ENCODE measurements at places on chromosomes 6 and 20.

GRCh38 chr20:41609474-41609873 lies 8.7 kb downstream of the CHD6 start:
- DNase-seq = no peak

GRCh38 chr6:169812257-169812644 lies 60.8 kb downstream of the ERMARD start:
- DNase-seq = no peak

GRCh38 chr20:8357703-8358102 lies 225.6 kb downstream of the PLCB1 start:
- no peak for DNase-seq

DNA sequence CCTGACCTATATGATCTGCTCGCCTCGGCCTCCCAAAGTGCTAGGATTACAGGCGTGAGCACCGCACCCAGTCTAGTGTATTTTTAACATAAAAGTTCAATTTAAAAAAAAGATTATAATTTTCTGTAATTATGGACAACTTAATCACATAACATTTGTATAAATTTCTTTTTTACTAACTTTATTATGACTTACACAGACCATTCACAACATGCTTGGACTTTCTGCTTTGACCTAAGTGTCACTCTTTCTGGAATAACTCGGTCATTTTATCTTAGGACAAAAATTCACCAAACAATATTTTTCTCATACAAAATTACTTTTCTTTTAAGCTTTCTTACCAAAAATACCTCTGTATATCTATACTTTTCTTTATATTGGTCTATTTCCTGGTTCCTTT lies 15.4 kb upstream of the IL22RA2 start:
- DNase-seq = no peak

DNA sequence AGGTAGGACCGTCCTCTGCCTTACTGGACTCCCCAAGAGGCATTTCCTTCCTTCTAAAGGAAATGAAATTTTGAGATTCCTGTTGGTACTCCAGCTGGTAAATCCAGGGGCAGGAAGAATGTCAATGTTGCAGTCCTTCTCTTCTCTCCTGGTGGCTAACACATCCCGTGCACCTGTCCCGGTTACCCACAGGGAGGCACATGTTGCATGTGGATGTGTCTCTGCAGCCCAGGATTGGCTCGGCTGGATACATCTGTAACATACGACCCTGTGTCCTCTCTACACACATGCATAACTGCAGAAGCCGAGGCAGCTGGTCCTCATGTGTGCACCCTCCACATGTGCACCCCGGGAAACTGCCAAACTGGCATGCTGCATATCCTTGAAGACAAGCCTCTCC lies 1.3 kb upstream of the LRFN2 start:
- DNase-seq = no peak

GRCh38 chr20:38260025-38260377 lies 534 bp downstream of the KIAA1755 start:
- DNase-seq = no peak

GRCh38 chr6:42446370-42446769 lies 5.4 kb downstream of the TRERF1 start:
- DNase-seq = no peak

- no peak for DNase-seq
These were observed 61.4 kb upstream of the UFL1 start for GRCh38 chr6:96460052-96460700.

- DNase-seq = no peak
These were observed 44.6 kb upstream of the SH3BGRL2 start for GRCh38 chr6:79586548-79586947.

GRCh38 chr20:58660855-58661597 lies 9.9 kb downstream of the STX16 start:
- no peak for DNase-seq

GRCh38 chr20:2114990-2115681 lies 13.5 kb downstream of the STK35 start:
- peak; percentile 66 for DNase-seq

GRCh38 chr6:169997930-169998218 lies 246.5 kb downstream of the ERMARD start:
- DNase-seq = no peak

Measured in left renal pelvis (tissue), 4 donors.